Peyer's patch (tissue), 4 donors: ENCODE measurements at places on chromosomes 13 and 19. TPM values are rescaled to one million over a fixed set of nuclear protein-coding genes. Genes with fewer than 3 reads are reported as not detected.

DNA sequence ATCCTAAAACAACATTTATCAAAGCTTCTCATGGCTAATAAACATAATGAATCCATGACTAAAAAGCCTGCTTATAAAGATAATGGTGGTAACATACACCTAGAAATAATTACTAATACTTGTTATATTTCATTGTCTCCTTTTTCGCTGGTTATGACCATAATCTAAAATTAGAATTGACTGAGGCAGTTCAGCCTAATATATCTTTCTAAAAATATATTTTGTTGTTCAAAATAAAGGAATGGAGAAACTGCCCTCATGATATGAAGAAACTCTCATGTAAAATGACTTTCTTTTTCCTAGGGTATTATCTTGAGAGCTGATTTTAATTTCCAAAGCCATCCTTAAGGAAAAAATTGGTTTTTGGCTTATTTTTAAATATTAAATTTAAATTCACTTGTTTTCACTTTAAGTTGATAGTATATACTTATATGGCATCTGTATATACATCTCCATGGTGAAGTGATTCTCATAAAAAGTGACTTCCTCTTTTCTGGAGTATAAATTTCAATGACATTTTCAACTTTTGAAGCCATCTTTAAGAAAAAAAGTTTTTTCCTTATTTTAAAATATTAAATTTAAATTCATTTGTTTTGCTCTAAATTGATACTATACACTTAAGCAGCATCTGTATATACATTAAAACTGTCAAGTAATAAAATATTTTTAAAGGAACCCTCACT lies 204.6 kb downstream of the VWA8 start:
- no peak for DNase-seq

The GNA15 gene
- total RNA-seq = 1.5 TPM

The ZNF607 gene
- total RNA-seq = 2.7 TPM

The TNFSF9 gene
- total RNA-seq = 0.95 TPM

DNA sequence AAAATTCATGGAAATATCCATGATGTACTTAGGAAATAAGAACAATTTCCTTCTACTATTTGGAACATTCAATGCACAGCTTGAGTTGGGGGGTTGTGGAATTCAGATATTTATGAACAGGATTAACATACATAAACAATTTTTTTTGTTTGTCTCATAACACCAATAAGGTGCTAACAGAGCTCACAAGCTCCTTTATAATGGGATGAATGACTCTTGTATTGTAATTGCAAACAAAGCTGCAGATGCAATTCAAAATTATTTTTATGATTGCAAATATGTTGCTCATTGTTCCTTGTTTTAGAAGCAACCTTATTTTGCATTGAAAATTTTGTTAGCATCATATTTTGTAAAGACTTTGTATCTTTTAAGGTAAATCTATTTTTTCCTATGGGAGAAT lies 265.7 kb downstream of the PCDH17 start:
- no peak for DNase-seq

DNA sequence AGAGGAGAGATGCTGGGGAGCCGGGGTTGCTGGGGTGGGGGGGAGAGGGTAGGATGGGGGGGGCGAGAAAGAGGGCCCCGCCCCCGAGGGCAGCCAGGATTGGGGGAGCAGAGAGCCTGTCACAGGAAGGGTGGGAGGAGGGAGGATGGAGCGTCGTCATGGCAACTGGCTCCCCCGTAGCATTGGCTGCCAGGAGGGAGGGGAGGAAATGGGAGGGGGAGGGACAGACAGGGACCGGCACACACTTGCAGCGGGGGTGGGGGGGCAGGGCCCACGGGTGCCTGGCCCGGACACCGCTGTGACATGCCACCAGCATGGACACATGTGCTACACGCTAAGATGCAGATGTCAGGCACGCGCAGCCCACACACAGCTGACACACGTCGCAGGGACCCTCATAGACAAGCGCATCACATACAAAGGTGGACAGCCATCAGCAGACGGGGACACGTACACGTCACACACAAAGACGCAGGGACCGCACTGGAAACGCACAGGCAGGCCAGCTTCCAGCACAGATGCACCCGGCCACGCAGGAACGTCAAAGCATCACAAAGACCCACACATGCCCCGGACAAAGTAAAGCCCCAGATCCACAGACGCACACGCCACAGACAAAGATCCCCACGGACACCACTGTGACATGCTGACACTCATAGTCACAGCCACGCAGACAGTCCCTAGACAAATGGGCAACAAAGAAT lies at the start of gene LMTK3:
Gene LMTK3, minus strand, starts transcription at position 36 of the 704 bp plus-strand sequence. CDS start 259 bp downstream, outside the sequence.
- DNase-seq = no peak

GRCh38 chr13:30477346-30478195 lies 11.8 kb upstream of the HMGB1 start:
- no peak for DNase-seq

GRCh38 chr19:14474827-14475226 lies 327 bp downstream of the PTGER1 start:
- no peak for DNase-seq
